MCF 10A (cell line): ENCODE measurements at places on chromosomes 12 and 14. TPM values are rescaled to one million over a fixed set of nuclear protein-coding genes. Genes with fewer than 3 reads are reported as not detected.

DNA sequence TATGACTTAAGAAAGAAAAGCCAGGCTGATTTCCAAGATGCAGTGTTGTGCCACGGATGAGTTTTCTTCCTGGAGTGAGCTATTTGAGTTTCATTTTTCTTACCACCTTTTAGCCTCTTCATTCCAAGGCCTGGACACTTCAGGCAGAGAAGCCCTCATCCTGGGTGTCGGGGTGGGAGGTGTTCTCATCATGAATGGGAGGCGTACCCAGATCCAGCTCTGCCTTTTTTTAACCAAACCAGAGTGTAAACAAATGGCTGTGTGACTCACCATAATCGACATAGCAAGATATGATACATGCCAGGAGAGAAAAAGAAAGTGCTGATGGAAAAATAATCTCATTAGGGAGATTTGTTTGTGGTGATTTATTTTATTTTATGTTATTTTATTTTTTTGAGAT, 79.9 kb downstream of the ARF6 start:
- peak overlapping the region; percentile 58 for H3K4me3 ChIP-seq
- DNase-seq: peak; percentile 93
- H3K36me3 ChIP-seq: no peaks in the 10 kb centered on the region
- H3K27me3 ChIP-seq: no peaks in the 10 kb centered on the region
- peaks cover 45% of the 10 kb centered on the region for H3K4me1 ChIP-seq
- peak overlapping the region; percentile 89 for H3K27ac ChIP-seq

GRCh38 chr14:105220699-105221597, 27.4 kb upstream of the BTBD6 start:
- no peaks in the 10 kb centered on the region for H3K27me3 ChIP-seq
- H3K4me1 ChIP-seq: no peaks in the 10 kb centered on the region
- peaks cover 70% of the 10 kb centered on the region for H3K36me3 ChIP-seq
- H3K27ac ChIP-seq: no peak overlapping the region

- H3K27ac ChIP-seq: no peak overlapping the region
- H3K36me3 ChIP-seq: no peaks in the 10 kb centered on the region
- H3K4me3 ChIP-seq: peak overlapping the region; percentile 68
- H3K27me3 ChIP-seq: peaks cover 29% of the 10 kb centered on the region
- peak; percentile 87 for DNase-seq
Measured at GRCh38 chr12:49347311-49348193, 864 bp downstream of the DNAJC22 start.

Gene ESR2
- 0.29 and 0.47 TPM in 2 replicates for total RNA-seq

GRCh38 chr12:64255249-64255648, 33.2 kb upstream of the KICS2 start:
- H3K4me3 ChIP-seq: no peak overlapping the region
- DNase-seq: no peak
- no peak overlapping the region for H3K27ac ChIP-seq
- no peaks in the 10 kb centered on the region for H3K27me3 ChIP-seq
- peaks cover 10% of the 10 kb centered on the region for H3K4me1 ChIP-seq

GRCh38 chr12:67991158-67991557, 1.9 kb downstream of the IFNG-AS1 start:
- H3K27me3 ChIP-seq: no peaks in the 10 kb centered on the region
- no peak overlapping the region for H3K27ac ChIP-seq
- no peak overlapping the region for H3K4me3 ChIP-seq
- no peak for DNase-seq

DNA sequence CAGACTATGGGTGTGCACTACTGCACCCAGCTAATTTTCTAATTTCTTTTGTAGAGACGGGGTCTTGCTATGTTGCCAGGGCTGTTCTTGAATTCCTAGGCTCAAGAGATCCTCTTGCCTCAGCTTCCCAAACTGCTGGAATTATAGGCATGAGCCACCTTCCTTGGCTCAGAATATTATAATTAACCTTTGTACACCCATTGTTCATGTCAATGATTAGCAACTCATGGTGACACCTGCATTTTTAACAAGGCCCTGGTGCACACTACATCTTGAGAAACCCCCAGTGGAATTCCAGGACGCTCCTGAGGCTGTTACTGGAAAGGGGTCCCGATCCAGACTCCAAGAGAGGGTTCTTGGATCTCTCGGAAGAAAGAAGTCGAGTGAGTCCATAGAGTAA, 28.3 kb upstream of the CCDC63 start:
- no peak overlapping the region for H3K27ac ChIP-seq
- H3K27me3 ChIP-seq: peaks cover 7% of the 10 kb centered on the region
- DNase-seq: no peak
- H3K4me3 ChIP-seq: no peak overlapping the region
- no peaks in the 10 kb centered on the region for H3K4me1 ChIP-seq

DNA sequence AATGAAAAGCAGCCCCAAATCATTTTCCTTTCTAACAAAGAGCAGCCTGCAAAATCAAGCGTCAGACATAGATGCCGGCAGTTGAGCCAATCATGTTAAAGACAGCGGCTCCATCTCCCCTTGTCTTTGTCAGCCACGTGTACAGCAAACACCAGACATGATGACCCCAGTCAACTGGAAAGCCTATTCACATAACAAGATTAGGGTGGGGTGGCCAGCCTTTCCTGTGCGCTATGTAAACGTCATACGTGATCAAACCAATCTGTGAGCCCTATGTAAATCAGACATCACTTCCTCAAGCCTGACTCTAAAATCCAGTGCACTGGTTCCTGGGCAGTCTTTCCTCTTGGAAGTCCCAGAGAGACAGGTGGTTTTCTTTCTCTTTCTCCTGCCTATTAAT, 9.9 kb upstream of the FICD start:
- no peaks in the 10 kb centered on the region for H3K4me1 ChIP-seq
- DNase-seq: no peak
- no peak overlapping the region for H3K4me3 ChIP-seq
- no peaks in the 10 kb centered on the region for H3K36me3 ChIP-seq
- no peak overlapping the region for H3K27ac ChIP-seq

GRCh38 chr12:69397978-69398377, 38.4 kb downstream of the YEATS4 start:
- H3K27ac ChIP-seq: no peak overlapping the region
- DNase-seq: no peak
- no peaks in the 10 kb centered on the region for H3K27me3 ChIP-seq

GRCh38 chr14:24699052-24699451, 65.1 kb upstream of the GZMB start:
- H3K36me3 ChIP-seq: no peaks in the 10 kb centered on the region
- DNase-seq: no peak
- no peak overlapping the region for H3K27ac ChIP-seq

DNA sequence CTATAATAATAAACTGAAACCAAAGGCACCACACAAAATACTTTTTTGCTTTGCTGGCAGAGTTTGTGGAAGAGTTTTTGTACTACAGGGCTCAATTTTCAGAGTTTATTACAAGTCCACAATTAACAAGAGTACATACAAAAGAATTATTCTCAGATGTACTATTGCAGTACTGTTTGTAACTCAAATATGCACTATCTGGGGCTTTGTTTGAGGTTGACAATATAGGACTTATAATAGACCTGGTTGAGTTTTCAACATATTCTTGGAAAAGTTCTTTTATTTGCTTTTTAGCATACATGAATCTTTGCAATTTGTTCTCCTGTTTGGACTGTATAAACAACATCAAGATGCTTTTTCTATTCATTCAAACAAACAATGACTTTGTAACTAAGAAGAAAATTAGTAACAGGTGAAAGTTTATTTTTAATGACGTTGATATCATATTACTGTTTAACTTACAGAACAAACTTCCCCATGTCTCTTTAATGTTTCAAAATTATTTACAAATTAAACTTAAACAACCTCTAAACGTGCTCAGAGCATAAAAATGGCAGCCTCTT, 407.4 kb upstream of the PRICKLE1 start:
- no peaks in the 10 kb centered on the region for H3K36me3 ChIP-seq
- H3K27ac ChIP-seq: no peak overlapping the region
- no peaks in the 10 kb centered on the region for H3K27me3 ChIP-seq
- no peak for DNase-seq

DNA sequence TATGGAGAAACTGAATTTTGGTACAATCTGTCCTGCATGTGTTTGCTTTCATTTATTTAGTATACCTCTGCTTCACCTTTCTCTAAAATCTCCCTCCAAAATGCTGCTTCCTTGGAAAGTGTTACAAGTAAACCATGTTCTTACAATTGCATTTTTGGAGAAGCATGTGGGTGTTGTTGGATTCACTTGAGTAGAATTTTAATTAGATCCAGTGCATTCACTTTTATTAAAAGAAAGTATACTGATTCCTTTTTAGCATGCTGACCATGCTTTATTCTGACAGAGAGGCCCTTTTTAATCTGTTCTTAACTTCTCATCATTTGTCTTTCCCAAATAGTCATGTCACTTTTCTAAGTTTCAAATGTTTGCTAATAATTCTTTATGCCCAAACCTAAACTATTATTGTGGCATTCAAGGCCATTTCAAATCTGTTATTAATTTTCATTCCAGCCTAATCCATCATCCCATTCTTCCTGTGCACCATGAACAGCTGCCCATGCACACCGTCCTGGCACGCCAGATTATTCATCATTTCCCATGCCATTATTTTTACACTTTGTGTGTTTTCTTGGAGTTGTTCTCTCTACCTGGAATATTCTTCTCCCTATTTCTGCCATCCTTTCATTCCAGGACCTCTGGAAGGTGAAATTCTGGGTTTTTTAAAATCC, 90.7 kb downstream of the METTL25 start:
- no peaks in the 10 kb centered on the region for H3K4me1 ChIP-seq
- DNase-seq: no peak
- H3K4me3 ChIP-seq: no peak overlapping the region
- no peak overlapping the region for H3K27ac ChIP-seq

Gene MIPOL1
- 16.0 and 16.3 TPM in 2 replicates for total RNA-seq

Gene RAB15
- 0.28 and 0.66 TPM in 2 replicates for total RNA-seq

- H3K27me3 ChIP-seq: no peaks in the 10 kb centered on the region
- H3K4me3 ChIP-seq: no peak overlapping the region
- DNase-seq: no peak
- no peak overlapping the region for H3K27ac ChIP-seq
Measured at GRCh38 chr14:66041582-66041981, 444.6 kb upstream of the CCDC196 start.

DNA sequence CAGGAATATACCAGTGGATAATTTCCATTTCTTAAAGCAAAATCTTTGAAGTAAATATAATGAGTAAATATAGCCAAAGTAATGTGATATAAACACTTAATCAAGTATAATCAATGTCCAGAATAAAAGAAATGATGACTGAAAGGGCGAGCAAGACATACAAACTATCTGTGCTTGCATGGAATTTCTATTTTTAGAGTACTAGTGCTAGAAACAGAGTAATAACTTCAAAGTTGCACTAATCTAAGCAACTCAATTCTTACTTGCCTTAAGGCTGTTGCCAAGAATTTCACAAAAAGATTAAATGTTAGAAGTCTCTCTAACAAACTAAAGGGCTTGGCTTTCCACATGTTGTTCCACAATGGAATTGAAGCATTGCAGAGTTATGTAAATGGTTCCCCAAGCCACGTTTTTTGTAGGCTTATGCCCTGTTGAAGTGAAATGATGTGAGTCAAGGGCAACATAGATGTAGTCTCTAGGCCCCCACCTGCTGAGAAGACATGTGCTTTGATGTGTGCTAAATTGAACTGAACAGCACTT, 175.0 kb upstream of the LMNTD1 start:
- H3K4me1 ChIP-seq: peaks cover 25% of the 10 kb centered on the region
- no peak overlapping the region for H3K4me3 ChIP-seq
- H3K27ac ChIP-seq: no peak overlapping the region
- no peaks in the 10 kb centered on the region for H3K27me3 ChIP-seq
- no peaks in the 10 kb centered on the region for H3K36me3 ChIP-seq
- DNase-seq: no peak

DNA sequence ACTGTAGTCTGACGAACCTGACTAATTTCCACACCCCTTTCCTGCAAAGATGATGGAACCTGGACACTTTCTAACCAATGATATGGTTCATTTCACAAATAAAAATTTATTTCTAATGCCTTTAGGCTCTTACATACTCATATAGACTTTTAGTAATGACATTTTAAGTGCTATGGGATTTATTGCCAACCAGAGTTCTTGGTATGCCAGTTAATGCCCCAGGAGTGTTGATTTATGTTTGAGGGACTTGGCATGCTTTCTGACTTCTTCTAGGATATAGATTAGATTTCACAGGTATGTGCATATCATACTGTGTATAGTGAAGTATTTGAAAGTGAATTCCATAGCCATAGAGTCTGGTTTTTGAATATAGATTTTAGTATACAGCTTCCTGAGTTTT, 159.5 kb downstream of the CFAP54 start:
- no peaks in the 10 kb centered on the region for H3K27me3 ChIP-seq
- H3K27ac ChIP-seq: no peak overlapping the region
- no peak overlapping the region for H3K4me3 ChIP-seq
- no peak for DNase-seq
- no peaks in the 10 kb centered on the region for H3K36me3 ChIP-seq
- H3K4me1 ChIP-seq: no peaks in the 10 kb centered on the region
